Activated naive CD4-positive, alpha-beta T cell (primary cell): ENCODE measurements at places on chromosomes 3 and 15.

DNA sequence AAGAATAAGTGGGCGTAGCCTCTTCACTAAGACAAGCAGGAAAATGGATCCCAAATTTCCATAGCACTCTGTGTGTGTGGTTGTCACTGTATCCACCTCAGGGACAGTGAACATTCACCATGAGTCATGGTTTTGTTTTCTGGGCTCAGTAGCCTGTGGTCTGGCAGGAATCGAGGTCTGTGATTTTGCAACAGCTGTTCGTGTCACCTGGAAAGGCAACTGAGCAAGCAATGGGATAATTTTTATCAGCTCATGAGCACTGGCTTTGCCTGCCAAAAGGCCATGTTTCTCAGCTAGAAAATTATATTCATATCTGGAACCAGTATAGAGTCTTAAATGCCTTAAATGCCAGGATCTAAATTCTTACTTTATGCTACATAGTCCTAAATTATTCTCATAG is 60.9 kb downstream of the STRIT1 start:
- DNase-seq: no peak

DNA sequence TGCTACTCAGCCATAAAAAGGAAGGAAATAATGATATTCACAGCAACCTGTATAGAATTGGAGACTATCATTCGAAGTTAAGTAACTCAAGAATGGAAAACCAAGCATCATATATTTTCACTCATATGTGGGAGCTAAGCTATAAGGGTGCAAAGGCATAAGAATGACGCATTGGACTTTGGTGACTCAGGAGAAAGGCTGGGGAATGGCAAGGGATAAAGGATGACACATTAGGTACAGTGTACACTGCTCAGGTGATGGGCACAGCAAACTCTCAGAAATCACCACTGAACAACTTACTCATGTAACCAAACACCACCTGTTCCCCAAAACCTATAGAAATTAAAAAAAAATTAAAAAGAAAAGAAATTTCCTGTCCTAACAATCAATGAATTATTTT is 42.7 kb downstream of the ALCAM start:
- no peak for DNase-seq

- no peak for DNase-seq
Measured at GRCh38 chr3:108319428-108320082, 23.2 kb downstream of the HHLA2 start.

- no peak for DNase-seq
Measured at GRCh38 chr3:15355086-15355485, 22.7 kb upstream of the SH3BP5 start.

- no peak for DNase-seq
Measured at GRCh38 chr3:24316887-24317383, 177.7 kb downstream of the THRB start.

- DNase-seq: no peak
Measured at GRCh38 chr15:69074001-69074842, 59.7 kb downstream of the NOX5 start.

- DNase-seq: no peak
Measured at GRCh38 chr3:4739289-4740236, 239.7 kb upstream of the BHLHE40 start.

DNA sequence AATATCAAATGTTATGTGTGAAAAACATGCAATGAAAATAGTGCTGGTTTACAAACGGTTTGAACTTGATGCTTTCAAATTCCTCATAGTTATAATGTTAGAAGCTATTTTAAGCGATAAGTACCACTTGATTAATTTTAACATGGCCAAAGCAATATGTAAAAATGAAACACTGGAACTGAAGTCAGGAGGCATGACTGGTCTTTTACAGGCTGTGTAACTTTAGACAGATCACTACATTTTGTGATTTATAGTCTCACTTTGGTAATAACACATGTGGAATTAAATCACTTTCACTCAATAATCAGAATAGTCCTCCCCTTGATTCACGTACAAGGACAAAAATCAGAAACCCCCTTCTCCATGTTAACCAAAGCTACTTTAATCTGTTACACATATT is 482.7 kb upstream of the NECTIN3 start:
- DNase-seq: no peak

DNA sequence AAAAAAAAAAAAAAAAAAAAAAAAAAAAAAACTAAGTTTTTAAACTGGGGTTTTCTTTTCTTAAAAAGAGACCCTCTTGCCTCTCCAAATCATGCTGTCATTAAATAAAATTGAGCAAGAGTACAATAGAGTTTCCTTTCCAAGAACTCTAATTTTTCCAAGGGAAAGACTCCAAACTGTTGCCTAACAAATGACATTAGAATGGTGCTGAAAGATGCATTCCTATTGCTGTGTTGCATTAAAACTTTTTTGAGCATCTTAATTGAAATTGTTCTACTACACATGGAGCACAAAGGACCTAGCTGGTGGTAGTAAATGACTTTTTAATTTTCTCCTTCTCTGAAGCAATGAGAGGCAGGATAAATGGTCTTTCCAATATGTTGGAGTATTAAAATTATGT is 469.1 kb upstream of the ARHGEF26 start:
- DNase-seq: no peak

- DNase-seq: no peak
Measured at GRCh38 chr15:75140080-75140879, 61.4 kb upstream of the C15orf39 start.

DNA sequence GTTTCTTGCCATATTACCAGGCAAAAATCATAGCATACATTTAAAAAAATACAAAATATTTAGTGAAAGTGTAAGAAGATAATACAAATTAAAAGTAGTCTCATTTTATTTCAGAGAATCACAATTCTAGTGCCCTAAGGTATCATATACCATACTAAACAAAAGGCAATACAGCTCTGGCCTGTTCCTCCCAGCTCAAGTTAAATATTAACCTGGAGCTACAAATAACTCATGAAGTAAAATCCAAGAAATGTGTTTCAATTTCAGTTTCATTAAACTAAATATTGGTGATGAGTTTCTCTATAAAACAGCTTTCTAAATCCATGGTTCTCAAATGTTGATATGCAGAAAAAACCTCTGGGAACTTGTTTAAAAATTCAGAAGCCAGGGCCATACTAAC is 67.7 kb downstream of the INO80 start:
- DNase-seq: no peak

GRCh38 chr3:141410846-141411245 is 42.5 kb downstream of the ZBTB38 start:
- DNase-seq: no peak

GRCh38 chr15:25741256-25741580 is 121.9 kb downstream of the ATP10A start:
- DNase-seq: no peak

- DNase-seq: no peak
Measured at GRCh38 chr3:27532426-27533260, 48.5 kb upstream of the SLC4A7 start.

DNA sequence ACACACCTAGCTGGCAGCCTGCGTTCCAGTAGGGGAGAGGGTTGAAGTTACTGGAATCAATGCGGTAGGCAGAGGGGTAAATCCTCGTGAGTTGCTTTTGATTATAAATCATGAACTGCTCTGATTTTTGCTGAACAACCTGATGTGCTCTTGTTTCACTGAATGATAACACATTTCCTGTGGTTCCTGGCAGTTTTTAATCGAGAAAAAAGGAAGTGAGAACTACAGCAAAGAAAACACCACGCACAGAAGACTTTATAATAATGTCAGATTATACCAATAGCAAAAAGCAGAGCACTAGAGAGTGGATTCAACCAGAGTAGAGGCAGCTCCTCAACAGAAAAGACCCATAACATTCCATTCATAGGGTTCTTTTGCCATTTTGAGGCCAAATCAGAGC is 200.8 kb upstream of the STRIT1 start:
- DNase-seq: no peak

DNA sequence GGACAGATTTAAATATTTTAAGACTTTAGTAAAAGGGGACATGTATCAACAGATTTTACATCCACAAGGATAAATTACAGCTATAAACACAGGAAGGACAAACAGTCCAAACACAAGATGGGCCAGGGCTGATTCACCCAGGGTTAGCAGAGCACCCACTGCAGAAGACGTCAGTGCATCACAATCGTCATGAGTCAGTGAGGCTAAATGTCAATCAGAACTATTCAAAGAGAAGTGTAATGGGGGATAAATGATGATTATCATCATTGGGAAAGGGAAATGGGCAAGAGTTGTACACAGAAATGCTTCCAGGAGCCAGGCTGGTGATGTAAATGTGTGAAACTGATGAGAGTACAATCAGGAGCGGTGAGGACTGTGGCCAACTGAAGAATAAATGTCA is 226.8 kb downstream of the PLCL2 start:
- no peak for DNase-seq

DNA sequence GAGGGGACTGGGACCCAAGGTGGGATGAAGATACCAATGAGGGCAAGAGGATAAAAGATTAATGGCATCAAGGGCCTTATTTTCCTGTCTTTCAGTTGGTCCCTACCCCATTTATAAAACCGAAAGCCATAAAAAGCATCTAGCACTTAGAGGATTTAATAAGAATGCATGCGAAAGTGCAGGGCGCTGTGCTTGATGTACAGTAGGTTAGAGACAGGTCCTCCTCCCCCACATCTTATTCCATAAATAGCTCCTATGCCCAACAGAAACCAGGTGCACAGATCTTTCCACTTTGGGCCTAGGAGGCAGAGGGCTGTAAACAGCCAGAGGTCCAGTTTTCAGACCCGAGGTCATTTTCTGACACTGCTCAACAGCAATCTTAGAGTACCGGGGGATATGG is 1.2 kb downstream of the LPCAT4 start:
- no peak for DNase-seq

DNA sequence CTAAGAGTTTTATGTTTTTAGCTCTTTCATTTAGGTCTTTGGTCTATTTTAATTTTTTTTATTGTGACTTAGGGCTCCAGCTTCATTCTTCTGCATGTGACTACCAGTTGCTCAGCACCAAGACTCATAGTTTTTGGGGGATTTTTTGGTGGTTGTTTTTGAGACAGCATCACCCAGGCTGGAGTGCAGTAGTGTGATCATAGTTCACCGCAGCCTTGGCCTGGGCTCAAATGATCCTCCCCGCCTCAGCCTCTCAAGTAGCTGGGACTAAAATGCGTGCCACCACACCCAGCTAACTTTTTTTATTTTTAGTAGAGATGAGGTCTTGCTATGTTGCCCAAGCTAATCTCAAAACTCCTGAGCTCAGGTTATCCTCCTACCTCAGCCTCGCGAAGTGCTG is 19.4 kb downstream of the CDV3 start:
- no peak for DNase-seq

DNA sequence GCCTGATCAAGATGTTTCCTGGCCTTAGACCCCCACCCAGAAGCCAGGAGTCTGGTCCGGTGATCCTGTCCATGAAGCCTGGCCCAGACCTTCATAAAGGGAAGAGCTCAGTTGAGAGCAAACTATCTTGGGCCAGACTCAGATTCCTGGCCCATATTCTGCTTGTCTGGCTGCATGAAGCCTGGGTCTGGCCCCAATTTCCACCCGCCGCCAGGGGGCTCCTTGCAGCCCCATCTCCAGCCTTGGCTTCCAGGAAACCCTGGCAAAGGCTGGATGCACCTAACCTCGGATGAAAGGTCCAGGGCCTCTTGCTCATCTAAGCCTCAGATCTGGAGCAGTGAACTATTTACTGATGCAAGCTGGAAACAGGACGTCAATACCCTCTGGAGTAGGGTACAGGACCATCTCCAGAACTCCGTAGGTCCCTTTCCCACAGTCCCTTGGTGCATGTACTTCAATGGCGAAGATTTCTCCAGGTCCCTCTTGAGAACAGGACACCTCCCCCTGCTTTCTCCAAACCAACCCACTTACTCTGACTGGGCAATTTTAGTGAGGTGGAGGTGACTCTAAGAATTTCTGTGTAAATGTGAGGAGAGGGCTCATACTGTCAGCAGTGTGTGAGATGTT is 5.6 kb downstream of the FOXL2 start:
- DNase-seq: no peak

DNA sequence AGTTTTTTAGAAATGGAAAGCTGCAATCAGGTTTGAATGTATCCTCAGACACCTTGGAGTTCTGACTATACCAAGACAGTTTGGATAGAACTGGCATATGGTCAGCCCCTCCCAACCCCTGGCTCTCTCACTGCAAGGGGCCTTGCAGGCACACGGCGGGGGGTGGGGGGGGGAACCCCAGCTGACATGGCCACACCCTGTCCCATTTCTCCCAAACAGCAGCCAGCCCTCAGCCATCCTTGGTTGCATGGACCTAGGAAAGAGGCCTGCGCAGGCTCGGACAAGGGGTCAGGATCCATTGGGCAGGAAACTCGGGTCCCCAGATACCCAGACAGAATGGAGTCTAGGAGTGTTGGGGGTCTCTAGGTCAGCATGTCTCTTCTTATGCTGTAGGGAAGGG is 14.5 kb downstream of the CAND2 start:
- DNase-seq: no peak

GRCh38 chr3:148079370-148079769 is 618.3 kb upstream of the AGTR1 start:
- no peak for DNase-seq

DNA sequence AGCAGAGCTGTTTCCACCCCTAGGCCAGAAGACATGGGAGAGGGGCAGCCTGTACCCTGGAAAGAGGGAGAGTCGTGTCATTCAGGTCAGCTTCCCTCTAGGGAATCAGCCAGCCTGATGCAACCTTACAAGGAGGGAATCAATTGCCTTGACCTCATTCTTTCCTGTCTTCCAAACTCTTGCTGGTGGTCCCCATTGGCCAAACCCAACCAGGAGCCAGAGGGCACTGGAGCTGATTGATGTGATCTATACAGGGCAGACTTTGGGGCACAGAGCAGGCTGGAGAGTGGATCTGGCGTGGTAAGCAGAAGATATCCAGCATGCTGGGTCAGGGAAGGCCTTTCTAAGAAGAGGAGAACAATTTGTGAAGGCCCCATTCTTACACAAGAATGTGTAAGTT is 19.1 kb upstream of the MAGEF1 start:
- no peak for DNase-seq

GRCh38 chr15:38788918-38789317 is 224.3 kb upstream of the RASGRP1 start:
- DNase-seq: no peak

DNA sequence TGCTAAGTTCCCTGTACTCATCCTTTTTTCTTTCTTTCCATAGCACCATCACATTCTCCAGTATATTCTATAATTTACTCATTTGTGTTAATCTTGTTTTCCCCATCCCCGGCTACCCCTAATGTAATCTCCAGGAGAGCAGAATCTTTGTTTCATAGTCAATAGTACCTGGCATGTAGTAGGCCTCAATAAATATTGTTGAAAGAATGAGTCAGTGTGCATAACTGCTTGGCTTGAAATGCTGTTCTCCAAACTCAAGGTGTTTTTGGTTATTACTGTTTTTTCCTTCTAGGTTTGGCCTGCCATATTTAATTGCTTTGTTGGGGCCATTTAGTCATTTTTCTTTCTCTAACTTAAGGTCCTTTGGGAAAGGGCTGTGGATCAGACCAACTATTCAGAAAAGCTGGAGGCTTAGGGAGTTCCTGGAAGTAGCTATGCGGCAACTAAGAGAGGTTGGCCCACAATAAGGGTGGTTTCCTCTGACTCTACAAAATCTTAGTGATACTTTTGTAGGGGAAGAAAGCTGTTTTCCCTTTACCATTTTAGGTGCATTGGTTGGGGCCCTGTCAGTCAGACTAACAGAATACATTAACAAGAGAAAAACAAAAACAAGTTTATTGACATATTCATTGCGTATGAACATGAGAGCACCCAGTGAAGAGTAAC is 28.4 kb downstream of the KAT2B start:
- DNase-seq: no peak
